ENCODE measurements at places on chromosomes 2 and 18.

- no peak for DNase-seq
Measured at GRCh38 chr2:189648846-189649509, 12.3 kb upstream of the ASNSD1 start.

GRCh38 chr18:11884396-11885030 is 23.6 kb downstream of the MPPE1 start:
- DNase-seq = no peak

DNA sequence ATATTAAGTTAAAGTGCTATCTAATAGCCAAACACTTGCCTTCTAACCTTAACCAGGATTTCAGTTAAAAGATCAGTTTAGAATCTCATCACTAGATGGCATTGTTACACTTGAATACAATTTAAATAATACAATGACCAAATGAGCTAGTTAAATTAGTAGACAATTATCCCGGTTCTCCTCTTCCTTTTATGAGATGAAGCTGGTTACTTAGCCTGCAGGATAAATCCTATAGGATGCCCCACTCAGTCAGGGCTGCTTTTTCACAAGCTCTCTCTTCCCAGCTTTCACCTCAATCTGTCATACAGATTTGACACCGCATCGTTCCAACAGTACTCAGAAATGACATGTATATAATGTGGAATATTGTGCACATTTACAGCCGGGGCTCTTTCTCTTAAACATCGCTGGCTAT is 678.8 kb downstream of the KCNJ3 start:
- peak; percentile 33 for DNase-seq

GRCh38 chr18:23730857-23731256 is 41.6 kb downstream of the LAMA3 start:
- no peak for DNase-seq

DNA sequence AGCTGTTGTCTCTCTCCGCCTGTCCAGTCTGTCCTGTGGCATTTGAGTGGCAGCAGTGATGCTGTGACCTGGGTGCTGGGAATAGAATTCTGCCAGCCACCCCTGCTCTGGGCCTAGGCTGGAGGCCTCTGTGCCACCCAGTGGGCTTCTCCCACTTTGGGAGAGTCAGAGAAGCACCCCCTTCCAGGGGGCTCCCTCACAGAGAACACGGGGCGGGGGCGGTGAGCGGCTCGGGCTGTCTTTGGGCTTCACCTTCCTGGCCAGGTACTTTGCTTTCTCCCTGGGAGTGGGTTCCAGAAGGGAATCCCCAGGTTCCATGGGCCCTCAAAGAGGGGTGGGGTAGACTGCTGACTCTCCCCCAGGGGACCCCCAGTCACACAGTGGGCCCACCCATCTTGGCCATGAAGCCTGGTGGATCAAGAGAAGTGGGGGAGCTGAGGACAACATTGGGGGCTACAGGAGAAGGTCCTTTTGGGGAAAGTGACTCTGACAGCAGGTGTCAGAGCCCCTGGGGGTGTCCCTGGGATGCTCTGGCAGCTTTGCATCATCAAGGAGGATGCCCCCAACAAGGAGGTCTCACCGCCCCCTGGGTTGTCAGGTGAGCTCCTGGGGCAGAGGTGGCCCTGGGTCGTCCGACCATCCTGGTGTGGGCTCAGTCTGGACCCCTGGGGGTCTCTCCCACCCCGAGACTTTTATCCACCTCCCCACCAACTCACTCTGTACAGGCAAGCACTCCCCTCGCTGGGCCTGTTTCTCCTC is 18.8 kb upstream of the BOK start:
- DNase-seq = no peak
